ENCODE measurements at places on chromosomes 4 and X. TPM values are rescaled to one million over a fixed set of nuclear protein-coding genes. Genes with fewer than 3 reads are reported as not detected.

DNA sequence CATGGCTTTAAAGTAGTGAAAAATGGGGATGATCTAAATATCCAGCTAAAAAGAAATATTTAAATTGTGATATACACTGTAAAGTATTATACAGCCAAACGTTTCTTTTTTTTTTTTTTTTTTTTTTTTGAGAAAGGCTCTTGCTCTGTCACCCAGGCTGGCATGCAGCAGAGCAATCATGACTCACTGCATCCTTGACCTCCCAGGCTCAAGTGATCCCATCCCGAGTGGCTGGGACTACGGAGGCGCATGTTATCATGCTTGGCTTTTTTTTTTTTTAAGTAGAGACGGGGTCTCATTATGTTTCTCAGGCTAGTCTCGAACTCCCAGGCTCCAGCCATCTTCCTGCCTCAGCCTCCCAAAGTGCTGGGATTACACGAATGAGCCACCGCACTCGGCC, 17.1 kb downstream of the SMIM14 start:
- peak; percentile 79 for DNase-seq

GRCh38 chrX:47556045-47556623, 4.9 kb upstream of the ARAF start:
- peak; percentile 92 for DNase-seq

Gene MAOB
- total RNA-seq: not detected

GRCh38 chr4:11074581-11075241, 354.0 kb downstream of the HS3ST1 start:
- DNase-seq: no peak

- peak; percentile 26 for DNase-seq
These were observed 25.9 kb downstream of the SMIM31 start for GRCh38 chr4:164779811-164780216.

DNA sequence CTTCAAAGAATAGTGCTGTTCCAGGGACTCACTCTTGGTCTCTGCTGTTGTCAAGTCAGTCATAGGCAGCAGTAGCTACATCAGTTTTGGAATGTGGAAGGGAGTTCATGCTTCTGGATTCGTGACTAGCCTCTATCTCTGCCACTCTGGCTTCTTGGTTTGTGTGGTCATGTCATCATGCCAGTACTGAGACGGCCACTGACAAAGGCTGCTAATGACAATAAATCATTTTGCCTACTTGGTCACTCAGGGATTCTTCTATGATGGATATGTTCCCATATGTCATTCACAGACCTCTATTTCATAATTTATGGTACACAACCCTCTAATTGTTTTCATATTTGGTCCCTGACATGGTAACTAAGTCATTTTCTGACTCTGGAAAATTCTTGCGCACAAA, 450.8 kb upstream of the BOD1L1 start:
- DNase-seq: no peak

DNA sequence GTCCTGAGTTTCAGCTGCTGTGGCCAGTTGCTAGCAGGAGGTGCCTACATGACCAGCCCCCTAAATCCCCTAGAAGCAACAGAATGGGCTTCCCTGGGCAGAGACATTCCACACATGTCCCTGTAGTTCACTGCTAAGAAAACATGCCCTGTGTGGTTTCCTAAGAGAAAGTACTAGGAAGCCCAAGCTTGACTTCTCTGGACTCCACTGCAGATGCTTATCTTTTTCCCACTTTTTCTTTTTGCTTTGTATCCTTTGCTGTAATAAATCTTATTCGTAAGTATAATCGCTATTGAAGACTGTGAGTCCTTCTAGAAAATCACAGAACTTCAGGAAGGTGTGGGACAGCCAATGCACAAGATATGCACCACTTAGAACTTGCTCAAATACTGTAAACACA, 15.6 kb downstream of the RPGR start:
- peak; percentile 2 for DNase-seq

Gene CT45A3
- not detected for total RNA-seq

DNA sequence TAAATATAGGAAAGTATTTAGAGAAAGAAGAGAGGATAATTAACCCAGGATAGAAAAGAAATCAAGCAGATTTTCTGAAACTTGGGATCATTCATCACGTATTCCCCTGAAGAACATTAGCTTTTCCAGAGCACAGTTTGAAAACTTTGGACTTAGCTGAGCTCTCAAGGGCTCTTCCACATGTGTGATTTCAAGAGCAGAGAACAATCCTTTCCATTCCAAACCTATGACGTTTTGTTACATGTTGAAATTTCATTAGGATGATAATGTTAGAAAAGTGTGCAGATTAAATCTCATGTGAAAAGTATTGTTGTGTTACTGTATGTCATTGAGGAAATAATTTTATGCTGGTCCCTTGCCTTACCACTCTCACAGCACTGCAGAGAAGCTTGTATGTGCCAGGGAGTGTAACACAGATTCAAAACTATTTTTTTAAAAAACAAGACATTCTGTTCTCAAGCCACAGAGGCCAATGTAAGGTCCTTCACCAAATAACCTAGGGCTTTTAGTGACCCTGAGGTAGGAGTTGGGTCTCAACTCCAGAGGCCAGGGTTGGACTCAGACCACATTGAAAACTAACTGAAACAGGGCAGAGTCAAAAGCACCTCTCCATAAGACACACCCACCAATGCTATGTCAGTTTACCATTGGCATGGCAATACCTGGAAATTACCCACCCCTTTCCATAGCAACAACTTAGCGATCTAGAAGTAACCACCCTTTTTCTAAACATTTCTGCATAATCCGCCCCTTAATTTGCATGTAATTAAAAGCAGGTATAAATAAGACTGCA, 141.3 kb downstream of the ANXA5 start:
- no peak for DNase-seq

Gene CYTL1
- total RNA-seq: not detected

- DNase-seq: no peak
These were observed 14.1 kb upstream of the PAPSS1 start for GRCh38 chr4:107734120-107734519.

DNA sequence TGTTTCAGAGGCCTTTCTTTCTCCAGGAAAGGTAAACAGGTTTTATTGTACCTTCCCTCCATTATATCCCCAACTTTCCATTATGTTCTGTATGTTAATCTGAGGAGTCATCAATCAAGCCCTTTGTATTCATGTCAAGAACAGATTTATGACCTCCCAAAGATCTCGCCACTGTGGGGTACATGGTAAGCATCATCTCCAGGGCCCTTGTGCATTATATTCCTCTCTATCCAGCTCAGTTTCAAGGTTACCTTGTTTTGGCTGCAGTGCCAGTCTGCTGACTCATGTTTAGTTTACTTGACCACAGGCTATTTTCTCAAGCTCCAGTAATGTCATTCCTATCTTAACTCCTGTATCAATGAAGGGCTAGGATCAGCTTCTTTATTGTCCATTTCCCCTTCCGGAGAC, 125.1 kb upstream of the FRMPD4 start:
- DNase-seq: peak; percentile 76

GRCh38 chrX:119427024-119427794, 28.1 kb downstream of the SLC25A43 start:
- no peak for DNase-seq

Data from A172 (cell line).